ENCODE measurements at places on chromosomes 1 and 21.

DNA sequence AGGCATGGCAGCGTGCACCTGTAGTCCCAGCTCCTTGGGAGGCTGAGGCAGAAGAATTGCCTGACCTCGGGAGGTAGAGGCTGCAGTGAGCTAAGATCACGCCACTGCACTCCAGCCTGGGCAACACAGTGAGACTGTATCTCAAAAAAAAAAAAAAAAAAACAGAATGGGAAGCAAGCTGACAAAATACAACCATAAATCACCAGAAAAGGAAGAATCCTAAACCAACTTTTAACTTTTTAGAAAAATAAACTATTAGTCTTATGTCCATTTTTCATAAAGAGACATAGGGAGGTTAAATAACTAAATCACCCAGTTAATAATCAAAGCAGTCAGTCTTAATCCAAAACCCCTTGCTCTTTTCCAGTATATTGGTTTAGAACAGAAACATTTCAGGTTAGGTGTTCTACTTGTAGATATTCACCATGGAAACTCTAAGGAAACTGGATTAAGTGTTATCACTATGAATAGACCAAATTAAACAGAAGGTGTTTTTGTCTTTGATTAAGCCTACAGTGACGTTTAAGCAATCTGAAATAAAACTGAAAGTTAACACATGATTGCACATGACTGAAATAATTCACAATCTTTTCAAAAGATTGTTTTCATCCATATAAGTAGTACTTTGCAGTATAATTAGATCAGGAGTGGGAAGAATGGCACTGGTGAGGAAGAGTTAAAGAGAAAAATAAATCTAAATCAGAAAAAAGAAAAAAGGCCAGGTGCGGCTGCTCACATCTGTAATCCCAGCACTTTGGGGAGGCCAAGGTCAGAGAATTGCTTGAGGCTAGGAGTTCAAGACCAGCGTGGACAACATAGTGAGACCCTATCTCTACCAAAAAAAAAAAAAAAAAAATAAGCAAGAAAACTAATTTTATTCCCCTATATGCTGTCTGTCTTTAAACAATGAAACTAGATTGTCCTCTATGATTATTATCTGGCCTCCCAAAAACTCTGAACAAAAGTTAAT is 9.6 kb downstream of the CDC42BPA start:
- DNase-seq = no peak

- no peak for DNase-seq
These were observed 15.0 kb upstream of the PWP2 start for GRCh38 chr21:44092211-44092610.

- no peak for DNase-seq
These were observed 15.8 kb downstream of the HSPG2 start for GRCh38 chr1:21921100-21921875.

- peak; percentile 9 for DNase-seq
These were observed 2.0 kb downstream of the KCNA3 start for GRCh38 chr1:110672753-110673108.

GRCh38 chr21:44983421-44984206 is 43.8 kb downstream of the SLX9 start:
- DNase-seq = peak; percentile 27

DNA sequence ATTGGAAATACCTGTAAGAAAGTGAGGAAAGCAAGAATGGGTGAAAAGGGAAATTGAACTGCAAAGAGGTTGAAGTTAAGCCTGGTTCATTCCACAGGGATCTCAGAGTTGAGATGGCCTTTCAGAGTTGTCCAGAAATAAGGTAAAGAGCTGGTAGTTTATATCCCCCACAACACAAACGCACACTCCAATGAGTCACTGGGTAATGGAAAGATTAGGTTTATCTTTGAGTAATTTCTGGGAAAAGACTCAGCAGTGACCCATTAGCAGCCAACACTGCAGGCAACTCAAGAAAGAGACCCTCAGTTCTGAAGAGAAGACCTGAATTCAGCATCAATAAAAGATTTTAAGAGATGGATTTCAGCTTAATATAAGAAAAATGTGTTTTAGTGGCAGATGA is 485.5 kb downstream of the PTPRC start:
- no peak for DNase-seq

- DNase-seq = no peak
These were observed 124.9 kb upstream of the IFFO2 start for GRCh38 chr1:19081218-19081893.

- no peak for DNase-seq
These were observed 3.4 kb downstream of the MYOM3 start for GRCh38 chr1:24108334-24109165.
